ENCODE measurements at places on chromosomes 4 and X.

- no peak for DNase-seq
These were observed 180.5 kb downstream of the EFHC2 start for GRCh38 chrX:44162964-44163475.

- DNase-seq = no peak
These were observed 170.9 kb downstream of the AFAP1 start for GRCh38 chr4:7768736-7769135.

DNA sequence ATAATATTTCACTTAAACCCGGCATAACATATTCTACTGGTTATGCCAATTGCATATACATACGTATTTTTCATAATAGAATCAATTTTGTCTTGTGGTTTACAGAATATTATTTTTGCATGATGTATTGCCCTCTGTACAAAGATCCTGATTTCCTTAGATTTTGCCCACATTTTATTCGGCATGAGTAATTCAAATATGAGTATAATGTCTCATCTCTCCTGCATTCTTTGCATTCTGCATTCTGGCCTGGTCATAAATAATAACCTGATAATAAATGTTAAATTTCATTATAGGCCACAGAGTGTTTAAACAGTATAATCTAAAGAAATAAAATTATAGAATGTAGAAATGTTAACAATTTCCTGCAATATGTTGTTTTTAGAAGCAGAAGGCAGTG, 205.3 kb downstream of the TLL1 start:
- DNase-seq = no peak

- DNase-seq = no peak
These were observed 18.5 kb downstream of the HERC3 start for GRCh38 chr4:88610771-88611170.

GRCh38 chr4:7873881-7874280, 65.8 kb downstream of the AFAP1 start:
- no peak for DNase-seq

Measured in GM12864 (cell line).